ENCODE measurements at places on chromosomes 4 and X.

GRCh38 chr4:141240671-141241070 is 20.0 kb downstream of the ZNF330 start:
- DNase-seq = no peak

DNA sequence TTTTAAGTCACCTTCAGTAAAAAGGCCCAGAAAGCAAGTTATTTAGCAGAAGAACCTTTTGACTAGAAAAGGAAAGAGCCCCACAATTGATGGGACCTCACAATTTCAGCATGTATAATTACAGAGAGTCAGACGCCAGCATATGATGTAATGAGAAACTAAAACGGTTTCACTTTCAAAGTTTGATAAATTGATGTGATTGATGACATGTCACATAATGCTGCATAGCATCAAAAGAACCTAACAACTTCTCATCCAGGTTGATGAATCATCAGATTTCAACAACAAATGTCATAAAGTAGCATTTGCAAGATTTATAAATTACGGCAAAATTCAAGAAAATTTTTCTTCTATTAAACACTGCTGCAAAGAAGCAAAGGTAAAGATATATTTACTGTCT is 3.9 kb upstream of the GAR1 start:
- DNase-seq = no peak

DNA sequence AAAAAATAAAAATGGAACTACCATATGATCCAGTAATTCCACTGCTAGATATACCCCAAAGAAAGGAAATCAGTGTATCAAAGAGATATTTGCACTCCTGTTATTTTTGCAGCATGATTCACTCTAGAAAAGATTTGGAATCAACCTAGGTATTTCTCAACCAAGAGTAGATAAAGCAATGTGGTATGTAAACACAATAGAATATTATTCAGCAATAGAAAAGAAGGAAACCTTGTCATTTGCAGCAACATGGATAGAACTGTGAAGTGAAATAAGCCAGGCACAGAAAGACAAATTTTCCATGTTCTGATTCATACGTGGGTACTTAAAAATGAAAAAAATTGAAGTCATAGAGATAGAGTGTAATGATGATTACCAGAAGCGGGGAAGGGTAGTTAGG is 362.3 kb upstream of the EPHA5 start:
- DNase-seq = no peak

DNA sequence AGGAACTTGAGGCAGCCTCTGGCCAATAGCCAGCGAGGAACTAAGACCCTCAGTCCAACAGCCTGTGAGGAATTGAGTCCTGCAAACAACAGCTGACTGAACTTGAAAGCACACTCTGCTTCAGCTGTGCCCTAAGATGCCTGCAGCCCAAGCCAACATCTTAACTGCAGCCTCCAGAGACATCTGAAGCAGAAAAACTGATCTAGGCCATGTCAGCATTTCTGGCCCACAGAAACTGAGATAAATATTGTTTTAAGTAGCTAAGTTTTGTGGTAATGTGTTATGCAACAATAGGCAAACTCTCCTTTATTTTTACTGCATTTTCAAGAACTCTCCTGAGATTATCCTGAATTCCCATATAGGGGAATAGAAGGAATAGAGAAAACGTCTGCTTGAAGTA is 24.4 kb upstream of the PIGA start:
- no peak for DNase-seq

DNA sequence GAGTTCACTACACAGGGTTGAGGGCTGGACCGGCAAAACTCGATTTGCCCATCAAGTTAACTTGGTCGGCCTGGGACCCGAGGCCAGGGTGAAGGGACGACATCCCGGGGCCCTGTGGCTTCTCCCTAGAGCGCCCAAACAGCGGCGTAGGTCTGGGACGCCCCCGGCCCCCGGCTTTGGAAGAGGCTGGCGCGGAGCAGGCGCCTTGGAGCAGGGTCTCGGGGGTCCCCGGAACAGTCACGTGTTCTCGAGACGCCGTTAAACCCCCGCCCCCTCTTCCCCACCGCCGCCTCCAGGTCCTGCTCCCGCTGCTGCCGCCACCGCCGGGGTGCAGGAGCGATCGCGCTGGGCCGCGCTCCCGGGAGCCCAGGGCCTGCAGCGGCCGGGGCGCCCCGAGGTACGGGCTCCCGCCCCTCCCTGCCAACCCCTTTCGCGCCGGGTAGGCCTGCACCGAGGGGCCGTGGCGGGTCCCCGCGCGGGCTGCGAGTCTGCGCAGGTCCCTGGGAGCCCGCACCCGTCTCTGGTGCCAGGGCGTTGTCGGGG is at the start of gene NPY5R:
TSS of gene NPY5R (plus strand) at position 289 of the 543 bp plus-strand sequence. CDS start 6,382 bp downstream, outside the sequence.
- no peak for DNase-seq

DNA sequence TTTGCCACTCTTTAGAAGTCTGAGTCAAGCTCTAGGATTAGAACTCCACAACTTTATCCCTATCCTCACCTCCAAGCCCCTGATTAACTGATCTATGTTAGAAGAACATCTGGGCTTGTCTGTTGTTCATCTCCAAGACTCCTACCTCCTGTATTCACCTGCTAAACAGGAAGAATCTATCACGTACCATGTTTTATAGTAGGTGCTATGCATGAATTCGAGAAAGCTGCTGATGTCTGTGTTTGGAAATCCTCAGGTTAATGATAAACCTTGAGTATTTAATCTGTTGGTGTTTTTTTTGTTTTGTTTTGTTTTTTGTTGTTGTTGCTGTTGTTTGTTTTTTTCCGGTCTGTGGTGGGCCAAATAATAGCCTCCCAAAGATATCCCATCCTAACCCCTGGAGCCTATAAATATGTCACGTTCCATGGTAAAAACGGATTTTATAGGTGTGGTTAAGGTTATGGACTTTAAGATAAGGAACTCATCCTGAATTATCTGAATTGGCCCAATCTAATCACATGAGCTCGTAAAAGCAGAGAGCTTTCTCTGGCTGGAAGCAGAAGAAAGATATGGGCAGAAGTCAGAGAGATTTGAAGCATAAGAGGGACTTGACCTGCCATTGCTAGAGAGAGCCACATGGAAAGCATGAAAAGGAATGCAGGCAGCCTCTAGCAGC is 101.2 kb upstream of the DUSP21 start:
- DNase-seq = no peak

GRCh38 chr4:85030156-85030555 is 63.7 kb upstream of the WDFY3 start:
- no peak for DNase-seq

DNA sequence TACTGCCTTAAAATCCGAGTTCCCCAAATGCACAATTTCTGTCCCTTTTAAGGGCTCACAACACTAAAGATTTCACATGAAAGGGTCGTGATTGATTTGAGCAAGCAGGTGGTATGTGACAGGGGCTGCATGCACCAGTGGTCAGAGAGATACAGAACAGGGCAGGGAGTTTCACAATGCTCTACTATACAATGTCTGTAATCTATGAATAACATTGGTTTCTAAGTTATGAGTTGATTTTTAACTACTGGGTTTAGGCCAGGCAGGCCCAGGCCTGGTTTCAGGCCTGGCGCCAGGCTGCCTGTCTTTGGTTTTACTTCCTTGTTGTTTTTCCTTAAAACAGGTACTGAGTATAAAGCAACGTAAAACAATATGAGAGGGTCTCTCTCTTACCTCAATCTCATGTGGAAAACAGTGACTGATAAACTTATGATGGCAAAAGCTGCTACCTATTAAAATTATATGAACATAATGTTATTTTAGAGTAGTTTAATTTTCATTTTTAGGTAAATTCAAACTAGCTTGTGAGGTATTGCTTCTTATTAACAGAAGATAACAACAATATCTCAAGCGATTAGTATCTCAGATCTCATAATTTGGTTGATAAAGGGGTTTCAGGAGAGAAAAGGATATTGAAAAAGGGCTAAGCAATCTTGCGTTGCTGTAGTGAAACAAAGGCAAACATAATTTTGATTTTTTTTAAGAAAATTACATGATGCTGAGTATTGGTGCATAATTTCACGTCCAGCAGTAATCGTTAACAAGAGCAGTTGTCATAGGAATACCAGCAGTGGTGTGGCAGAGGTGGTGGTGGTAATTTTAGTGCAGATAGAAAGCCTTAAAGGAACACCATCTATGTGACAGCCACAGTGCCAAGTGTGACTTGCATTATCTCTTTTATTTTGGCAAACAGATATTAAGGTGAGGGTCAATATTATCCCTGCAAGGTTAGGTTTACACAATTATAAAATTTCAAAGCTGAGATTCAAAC is 944.4 kb upstream of the GRID2 start:
- DNase-seq = no peak

GRCh38 chr4:5980436-5981155 is 37.6 kb downstream of the C4orf50 start:
- peak; percentile 26 for DNase-seq

- DNase-seq = no peak
These were observed at the start of gene SLC25A43 for GRCh38 chrX:119398974-119399771. Gene SLC25A43 (plus strand): TSS chrX:119399336. CDS start chrX:119399404, 68 bp downstream.

DNA sequence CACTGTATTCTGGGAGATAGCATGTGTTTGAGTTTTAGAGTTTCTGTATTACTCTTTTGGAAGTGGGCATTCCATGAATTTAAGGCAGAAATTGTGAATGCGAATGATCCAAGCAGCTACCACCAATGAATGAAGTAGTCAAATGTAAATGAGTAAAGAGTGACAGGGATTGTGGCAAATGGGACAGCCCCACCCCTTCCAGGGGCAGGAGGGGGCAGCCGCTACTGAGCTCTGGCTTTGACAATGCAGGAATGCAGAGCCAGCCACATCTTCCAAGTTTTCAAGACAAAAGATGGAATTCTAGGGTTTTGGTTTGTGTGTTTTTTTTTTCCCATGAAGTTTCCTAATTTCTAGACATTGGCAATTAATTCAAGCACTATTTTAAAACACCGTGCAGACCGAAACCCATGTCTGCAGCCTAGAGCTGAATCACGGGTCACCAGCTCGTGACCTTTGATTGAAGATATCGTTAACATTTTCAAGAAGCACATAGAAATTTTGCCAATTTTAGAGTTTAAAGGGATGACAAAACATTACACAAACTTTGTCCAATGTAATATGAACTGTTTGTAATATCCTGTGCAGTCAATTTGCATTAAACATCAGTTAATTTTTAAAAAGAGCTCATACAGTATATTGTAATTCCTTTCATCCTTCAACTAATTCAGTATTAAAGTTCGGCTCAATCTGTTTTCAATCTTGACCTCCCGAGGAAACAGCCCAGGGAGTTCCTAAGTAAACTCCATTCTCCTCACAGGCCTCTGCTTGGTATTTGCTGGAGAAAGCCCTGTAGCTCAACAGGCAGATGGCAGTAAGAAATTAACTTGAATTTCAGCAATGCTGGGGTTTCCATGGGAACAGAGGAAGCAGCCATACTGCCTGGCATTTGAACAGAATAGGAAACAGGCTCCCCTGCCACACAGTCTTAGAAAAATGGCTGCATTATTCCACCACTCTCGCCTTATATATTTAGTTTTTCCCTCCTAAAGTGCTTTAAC is 83.4 kb downstream of the UCHL1 start:
- DNase-seq = no peak

GRCh38 chr4:124199755-124200154 is 512.8 kb downstream of the ANKRD50 start:
- DNase-seq = no peak

- DNase-seq = no peak
These were observed 2.1 kb upstream of the WFS1 start for GRCh38 chr4:6267573-6267972.

DNA sequence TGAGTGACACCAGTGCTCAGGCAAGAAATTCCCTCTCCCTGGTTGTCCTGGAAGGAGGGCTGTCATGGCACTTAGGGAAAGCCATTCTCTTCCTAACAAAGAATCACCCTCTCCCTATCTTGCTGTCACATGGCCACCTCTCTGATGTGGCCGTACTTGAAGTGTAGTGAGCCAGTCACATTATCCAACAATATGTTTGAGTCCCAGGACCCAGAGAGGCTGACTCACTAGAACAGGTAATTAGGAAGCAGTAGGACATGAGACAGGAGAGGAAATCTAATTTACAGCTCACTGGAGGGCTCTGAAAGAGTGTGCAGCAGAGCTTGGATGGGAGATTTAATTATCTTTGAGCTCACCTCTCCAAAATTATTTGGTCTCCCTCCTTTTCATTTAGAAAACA is 299.1 kb downstream of the ARHGAP24 start:
- no peak for DNase-seq
